ENCODE measurements at places on chromosomes 4 and X.

DNA sequence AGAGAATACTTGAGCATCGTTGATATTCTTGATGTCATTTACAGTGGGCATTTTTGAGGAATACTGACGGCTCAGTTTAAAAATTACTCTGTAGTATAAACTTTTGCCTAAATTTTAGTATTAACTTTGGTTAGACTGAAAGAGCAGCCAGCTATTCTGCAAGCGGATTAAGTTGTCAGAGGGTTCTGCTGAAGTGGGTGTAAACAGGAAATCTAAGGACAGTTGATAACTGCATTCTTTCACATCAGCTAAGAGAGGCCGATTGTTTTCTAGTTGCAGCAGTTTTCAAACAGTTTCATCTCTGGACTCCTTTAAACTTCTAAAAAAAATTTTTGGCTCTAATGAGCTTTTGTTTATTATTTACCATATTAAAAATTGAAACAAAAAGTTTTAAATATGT, 149.6 kb downstream of the RAPGEF2 start:
- no peak for DNase-seq

DNA sequence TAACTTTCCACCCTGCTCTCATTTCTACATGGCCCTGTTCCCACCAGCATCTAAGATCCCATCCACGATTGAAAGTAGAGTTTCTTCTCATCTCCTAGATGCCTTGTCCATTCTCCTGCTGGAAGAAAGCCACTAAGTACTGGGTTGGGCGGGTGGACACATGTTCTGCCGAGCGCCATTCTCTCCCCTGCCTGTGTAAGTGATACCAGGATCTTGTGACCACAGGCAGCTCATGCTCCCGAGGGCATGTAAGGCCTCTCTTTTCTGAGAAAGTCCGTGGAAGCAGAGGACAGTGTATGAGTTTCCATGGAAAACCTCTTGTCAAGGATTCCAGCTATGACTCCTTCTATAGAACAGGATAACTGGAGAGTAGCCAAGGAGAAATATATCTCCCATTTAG, 3.3 kb upstream of the SLC25A4 start:
- no peak for DNase-seq

GRCh38 chr4:6724421-6725111, 8.6 kb downstream of the BLOC1S4 start:
- no peak for DNase-seq

GRCh38 chr4:3513807-3514206, 18.4 kb downstream of the LRPAP1 start:
- DNase-seq = no peak

GRCh38 chrX:41703574-41704029, 14.8 kb downstream of the GPR34 start:
- DNase-seq = no peak

DNA sequence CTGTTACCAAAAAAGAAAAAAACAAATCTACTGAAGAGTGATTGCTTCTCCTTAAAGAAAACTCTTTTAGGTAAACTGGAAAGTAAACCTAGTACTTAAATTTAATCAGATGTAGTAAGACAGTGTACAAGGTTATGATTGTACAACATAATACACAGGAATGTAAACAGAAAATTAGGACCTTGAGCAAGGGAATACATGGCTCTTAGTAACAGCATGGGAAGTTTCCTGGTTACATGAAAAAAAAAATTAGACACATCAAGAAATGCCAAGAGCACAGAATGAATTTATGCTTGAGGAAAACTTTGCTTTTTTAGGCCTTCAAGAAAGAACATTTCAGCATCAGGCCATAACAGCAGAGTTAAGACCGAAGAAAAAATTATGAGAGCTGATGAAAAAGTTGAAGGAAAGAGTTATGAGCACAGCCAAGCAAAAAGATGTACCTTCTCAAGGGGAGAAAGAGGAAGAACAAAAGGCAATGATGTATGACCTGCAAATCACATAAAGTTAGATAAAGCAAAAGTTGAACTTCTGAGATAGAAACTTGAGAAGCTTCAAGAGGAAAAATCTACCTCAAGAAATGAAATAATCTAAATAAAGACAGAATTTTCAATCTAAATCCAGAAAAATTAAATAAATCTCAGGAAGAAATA, 311.6 kb downstream of the GALNTL6 start:
- no peak for DNase-seq

DNA sequence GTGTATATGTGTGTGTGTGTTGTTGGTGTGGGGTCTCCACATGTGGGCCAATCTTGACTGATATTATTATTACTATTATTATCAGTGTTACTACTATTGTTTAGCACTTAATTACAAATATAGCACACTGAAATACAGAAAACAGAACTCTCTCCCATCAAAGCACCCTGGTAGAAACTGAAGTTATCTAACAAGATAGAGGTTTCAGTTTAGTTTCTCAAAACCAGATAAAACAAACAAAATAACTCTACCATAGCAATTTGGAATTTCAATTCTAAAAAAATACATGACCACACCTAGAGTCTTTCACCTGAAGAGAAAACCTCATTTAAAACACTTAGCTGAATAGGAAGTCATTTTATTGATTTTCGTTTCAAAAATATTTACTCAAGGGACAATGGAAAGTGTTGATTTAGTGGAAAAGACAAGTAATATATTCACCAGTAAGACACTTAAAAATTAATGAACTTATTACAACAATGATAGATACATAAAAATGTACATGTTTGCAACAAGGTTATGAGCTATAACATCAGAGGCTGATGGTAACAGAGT, 252.3 kb downstream of the PDHA2 start:
- no peak for DNase-seq

DNA sequence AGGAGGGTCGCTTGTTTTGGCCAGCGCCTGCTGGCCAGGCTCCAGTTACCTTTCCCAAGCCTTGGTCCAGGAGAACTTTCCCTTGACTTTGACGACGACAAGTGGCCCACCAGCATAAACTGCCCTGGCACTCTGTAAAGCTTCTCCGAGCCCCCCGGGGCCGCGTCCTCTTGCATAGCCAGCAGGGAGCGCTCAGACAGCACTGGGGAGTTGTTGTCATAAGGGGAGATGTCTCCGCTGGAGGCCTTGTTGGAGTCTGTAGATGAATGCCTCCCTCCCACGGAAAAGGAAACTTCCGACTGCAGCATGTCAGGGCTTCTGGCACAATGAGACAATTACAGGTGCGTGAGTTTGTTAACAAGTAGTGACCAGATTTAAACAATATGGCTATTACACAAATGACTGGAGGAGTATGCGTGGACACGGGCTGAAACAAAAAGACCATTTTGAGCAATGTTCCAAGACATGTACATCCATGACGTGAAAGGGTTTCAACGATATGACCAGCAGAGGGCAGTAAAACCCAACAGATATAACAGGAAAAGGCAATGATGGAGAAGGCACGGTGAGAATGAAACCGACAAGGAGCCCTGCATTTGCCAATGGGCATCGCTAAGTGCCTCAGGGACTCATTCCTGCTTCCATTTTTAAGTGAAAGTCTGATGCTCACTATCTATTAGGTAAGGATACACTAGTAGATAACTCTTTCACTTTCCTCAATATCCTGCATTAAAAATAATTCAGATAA, 33.0 kb downstream of the HCCS start:
- DNase-seq = peak; percentile 29

DNA sequence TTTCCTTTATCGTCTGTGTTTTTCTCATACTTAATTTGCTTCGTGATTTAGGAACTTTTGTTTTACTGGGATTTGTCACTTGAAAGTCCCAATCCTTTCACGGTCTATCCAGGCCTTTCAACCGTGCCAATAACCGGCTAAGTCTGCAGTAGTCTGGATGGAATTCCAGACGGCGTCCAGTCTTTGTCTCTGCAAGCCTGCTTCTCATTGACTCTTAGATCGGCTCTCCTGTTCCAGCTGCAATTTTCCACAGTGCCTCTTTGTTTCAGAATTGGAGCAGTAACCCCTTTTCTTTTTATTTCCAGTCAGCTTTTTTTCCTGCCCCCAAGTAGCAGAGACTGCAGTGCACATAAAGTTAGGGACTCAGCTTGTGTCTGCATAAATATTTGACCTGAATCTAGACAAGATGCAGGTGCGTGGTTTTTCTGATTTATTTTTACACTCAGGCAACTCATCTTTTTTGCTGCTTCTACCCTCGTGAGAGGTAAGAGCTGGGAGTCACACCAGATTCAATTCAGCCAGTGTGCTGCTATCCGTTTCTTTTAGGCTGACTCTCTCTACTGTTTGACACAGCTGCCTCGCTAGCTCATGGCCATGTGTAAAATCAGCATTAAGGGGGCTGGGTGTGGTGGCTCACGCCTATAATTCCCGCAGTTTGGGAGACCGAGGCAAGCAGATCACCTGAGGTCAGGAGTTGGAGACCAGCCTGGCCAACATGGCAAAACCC, 37.4 kb upstream of the DHRSX start:
- DNase-seq = no peak

DNA sequence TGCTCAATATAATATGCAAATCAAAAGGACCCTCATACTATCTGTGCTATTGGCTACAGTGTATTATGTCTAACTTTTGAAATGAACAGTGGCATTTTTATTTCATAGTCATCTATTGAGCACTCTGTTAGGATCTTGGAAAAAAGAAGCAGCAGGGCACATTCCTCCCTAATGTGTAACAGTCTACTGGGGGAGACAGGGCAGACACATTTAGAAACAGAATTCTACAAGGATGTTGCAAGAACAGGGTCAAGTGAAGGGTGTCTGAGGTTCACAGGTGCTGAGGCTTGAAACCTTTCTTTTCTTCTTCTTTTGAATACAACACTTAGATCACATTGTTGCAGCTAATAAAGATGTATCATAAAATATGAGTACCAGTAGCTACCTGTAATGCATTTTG, 129.7 kb upstream of the SLC4A4 start:
- DNase-seq = no peak

- DNase-seq = no peak
Observed at GRCh38 chrX:149715468-149715867, 3.6 kb downstream of the MAGEA11 start.

- DNase-seq = no peak
Observed at GRCh38 chr4:156969101-156969500, 2.5 kb downstream of the PDGFC start.

DNA sequence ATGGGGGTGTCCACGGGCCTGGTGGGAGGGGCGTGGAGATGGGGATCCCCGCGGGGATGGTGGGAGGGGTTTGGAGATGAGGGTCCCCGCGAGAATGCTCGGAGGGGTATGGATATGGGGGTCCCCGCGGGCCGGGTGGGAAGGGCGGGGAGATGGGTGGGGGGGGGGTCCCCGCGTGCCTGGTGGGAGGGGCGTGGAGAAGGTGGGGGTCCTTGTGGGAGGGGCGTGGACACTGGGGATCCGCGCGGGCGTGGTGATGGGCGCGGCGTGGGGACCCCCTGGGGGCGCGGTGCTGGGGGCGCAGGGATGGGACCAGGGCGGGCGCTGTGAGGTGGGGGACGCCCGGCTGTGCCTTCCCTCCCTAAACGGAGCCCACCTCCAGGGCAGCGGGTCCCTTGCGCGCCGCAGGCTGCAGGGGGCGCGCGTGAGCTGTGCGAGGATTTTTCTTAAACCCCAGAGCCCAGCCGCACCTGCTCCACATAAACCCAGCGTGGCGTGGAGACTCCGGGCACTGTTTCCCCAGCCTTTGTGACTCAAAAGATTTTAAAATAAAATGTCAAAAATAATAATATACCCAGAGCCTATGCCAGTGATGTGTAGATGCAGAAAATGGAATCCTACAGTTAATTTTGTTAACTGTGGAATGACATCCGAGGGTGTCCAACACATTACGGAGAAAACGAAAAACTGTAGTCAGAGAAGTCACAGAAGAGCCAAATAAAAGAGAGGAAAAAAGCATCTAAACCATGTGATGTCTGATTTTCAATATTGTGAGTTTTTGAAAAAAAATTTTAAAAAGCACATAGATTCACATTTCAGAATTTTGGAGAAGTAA, 1.5 kb upstream of the ASMTL start:
- peak; percentile 51 for DNase-seq

GRCh38 chrX:130079824-130080406, 30.4 kb downstream of the ELF4 start:
- peak; percentile 49 for DNase-seq

DNA sequence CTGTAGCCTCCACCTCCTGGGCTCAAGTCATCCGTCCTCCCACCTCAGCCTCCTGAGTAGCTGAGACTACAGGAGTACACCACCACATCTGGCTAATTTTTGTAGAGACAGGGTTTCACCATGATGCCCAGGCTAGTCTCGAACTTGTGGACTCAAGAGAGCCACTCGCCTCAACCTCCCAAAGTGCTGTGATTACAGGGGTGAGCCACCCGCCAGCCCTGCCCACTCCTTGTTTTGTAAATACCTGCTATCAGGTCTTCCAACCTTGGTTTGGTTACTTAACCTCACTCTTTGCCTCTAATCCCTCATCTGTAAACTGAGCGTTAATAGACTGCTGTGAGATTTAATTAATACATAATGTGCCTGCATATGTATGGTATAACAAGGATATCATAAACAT, 803 bp downstream of the CNGA1 start:
- DNase-seq = no peak

GRCh38 chr4:8818063-8818881, 53.4 kb downstream of the HMX1 start:
- no peak for DNase-seq

GRCh38 chrX:46236411-46236810, 308.8 kb downstream of the ZNF674 start:
- DNase-seq = no peak

DNA sequence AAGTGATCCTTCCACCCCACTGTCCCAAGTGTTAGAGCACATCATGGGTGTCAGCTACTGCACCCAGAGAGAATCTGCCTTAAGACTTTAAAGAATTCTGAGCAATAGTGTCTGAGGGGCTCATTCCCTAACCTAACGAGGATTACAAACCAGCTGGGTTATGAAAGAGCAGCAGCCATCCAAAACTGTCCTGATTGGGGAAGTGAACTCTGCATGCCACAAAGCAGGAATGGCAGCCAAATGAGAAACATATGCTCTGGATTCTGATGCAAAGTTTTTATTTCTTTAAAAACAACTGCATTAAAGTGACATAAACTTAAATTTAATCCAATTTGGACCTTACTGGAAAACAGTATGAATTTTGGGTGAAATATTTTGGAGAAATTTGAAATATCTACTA, 103.2 kb downstream of the ANXA3 start:
- DNase-seq = no peak

GRCh38 chr4:76458297-76458696, 23.3 kb downstream of the SHROOM3 start:
- DNase-seq = no peak

- peak; percentile 14 for DNase-seq
Observed at GRCh38 chrX:153448556-153449367, 2.9 kb upstream of the TREX2 start.

DNA sequence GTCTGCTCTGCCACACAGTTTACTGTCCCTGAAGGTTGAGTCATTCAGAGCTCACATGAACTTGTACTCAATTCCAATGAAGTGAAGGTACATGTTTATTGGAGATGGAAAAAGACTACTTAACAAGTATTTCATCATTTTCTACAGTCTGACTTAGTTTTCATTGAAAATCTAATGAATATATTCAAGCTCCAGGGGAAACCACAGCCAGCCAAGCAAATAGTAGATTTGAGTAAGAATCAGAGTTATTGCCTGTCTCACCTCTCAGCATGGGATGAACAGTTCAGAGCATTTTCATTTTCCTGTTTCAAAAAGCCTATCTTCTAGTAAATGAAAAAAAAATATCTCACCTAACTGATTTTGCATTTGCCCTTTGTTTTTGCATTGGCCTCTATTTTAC, 1249.4 kb upstream of the DIAPH2 start:
- peak; percentile 0 for DNase-seq

GRCh38 chr4:85756938-85757337, 282.0 kb downstream of the ARHGAP24 start:
- DNase-seq = peak; percentile 14

GRCh38 chr4:37040816-37041215, 203.7 kb upstream of the NWD2 start:
- DNase-seq = no peak

GRCh38 chr4:133137571-133137970, 11.5 kb upstream of the PCDH10 start:
- DNase-seq = no peak

All from RWPE1 (cell line).